ENCODE measurements at places on chromosomes 5 and 9.

GRCh38 chr5:168969326-168969886 is 331.5 kb downstream of the SLIT3 start:
- no peak for DNase-seq

DNA sequence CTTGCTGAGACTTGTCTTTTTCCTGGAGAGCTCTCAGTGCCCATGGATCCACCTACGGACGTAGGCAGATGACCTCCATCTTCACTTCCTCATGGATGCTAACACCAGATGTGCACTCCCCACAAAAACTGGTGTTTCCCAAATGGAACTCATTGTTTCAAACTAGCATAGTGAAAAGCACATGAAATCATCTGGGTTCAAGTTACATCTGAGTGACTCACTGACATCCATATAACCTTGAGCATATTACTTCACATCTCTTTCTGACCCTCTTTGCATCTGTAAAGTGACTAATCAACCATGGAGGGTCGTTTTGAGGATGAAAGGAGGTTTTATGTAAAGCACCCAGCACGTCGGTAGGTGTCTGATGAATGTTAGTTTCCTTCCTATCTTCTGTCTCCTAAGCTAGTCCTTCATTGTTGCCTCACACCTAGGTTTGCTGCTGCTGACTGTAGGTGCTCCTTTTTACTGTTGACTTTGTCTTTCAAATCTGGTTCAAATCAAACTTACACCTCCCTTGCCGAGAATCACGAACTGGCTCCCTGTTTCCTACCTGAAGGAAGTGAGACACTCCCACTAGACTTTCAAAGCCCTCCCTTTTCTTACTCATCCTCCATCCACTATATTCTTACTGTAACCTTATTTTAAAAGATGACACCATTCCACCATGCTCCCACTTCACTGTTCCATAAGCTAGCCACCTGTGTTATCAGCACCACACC is 10.3 kb downstream of the OCLN start:
- DNase-seq, result peak; percentile 41

DNA sequence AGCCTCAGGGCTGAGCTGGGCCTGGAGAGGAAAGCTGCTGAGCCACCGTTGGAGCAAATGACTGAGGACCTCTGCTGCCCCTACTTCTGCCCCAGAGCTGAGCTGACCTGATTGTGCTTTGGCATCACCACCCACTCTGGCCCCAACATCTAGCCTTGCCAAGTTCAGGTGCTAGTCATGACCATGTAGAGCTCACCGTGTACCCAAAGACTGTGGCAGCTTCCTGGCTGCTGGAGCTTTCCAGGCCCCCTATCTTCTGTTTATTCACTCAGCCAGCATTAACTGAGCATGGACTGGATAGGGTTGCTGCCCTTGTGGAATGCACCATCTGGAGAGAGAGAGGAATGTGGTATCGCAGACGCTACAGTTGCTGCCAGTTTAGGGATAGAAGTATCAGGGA is 49.1 kb downstream of the JADE2 start:
- no peak for DNase-seq

- DNase-seq, result peak; percentile 57
Observed at GRCh38 chr9:132372177-132373095, 17.6 kb upstream of the SETX start.

- no peak for DNase-seq
Observed at GRCh38 chr9:133540698-133541025, 6.2 kb downstream of the ADAMTSL2 start.

- no peak for DNase-seq
Observed at GRCh38 chr5:157232706-157233105, 33.2 kb upstream of the CYFIP2 start.

DNA sequence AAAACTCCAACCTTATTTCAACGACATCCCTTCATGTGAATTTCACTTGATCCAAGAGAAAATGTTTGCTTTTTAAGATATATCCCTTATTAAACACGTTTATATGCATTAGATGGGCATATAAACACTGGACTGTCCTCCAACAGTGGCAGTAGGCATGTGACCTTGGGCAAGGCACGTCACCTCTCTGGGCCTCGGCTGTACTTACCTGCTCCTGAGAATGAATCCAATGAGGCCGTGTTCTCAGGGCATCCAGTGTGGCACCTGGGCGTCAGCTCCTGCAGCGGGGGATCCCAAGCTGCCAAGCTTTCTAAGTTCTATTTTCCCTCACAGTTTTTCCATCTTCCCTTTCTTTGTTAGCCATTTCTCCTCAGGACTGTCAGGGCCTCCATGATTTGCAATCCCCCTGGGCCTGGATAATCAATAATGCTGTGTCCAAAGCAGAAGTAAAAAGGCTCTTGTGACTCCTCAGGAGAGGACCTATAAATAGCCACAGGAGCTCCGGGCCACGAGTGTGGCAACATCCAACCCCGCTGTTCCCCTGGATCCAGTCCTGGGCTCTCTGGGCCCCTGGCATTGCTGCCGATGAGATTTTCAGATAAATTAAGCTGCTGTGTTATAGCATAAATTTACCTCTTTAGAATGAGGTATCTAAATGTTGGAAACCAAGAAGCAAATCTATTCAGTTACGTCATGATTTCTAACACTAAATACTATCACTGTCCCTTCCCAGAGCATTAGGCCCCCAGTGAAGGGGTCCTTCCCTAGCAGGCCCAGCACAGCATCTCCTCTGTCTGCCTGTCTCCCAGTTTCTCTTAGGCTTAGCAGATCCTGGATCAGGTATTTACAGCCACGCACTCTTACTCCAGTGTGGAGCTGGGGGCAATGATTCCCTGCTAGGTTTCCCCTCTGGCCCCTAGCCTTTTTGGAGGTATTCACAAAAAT is 76.8 kb downstream of the PTPN3 start:
- DNase-seq, result no peak

GRCh38 chr5:96597438-96598020 is 64.6 kb upstream of the CAST start:
- DNase-seq, result peak; percentile 69

DNA sequence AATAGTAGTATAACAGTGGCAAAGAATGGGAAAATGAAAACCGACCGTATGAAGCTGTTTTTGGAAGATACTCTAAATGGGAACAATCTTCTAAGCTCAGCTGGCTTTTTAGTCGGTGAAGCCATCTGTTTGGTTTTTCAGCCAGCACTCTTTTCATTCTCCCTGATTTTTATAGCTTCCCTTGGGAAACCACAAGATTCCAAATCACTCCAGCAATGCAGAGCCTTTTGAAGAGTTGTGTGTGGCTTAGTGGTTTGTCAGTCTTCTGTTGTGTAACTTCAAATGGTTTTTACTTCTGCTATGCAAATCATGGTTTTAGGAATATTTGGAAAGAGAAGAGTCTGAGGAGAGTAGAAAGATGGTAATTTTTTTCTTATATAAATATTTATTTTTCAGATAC is 180.7 kb downstream of the KDM4C start:
- DNase-seq, result no peak

DNA sequence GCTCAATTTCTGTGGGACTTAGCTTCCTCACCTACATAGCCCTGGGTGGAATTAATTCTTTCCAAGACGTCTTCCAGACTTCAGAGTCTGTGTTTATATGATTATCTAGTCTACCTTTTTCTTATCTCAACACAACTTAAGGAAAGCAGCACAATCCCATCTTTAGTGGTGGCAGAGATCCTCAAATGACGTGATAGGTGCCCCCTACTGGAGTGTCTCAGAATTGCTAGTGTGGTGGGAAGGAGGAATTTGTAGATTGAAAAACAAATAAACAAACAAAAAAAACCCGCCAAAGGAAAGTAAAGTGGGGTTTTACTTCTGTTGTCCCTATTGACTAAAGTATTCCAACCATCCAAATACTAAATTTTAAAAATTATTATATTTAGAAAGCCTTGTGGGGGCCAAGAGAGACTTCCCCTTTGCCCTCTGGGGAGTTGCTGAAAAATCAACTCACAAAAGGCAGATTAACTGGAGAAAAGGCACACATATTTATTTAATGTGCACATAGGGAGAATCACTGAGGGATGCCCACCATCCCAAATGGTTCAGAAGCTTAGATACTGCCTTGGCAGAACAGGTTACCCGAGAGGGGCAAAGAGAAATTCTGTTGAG is 283.3 kb downstream of the TMEM167A start:
- DNase-seq, result peak; percentile 63

DNA sequence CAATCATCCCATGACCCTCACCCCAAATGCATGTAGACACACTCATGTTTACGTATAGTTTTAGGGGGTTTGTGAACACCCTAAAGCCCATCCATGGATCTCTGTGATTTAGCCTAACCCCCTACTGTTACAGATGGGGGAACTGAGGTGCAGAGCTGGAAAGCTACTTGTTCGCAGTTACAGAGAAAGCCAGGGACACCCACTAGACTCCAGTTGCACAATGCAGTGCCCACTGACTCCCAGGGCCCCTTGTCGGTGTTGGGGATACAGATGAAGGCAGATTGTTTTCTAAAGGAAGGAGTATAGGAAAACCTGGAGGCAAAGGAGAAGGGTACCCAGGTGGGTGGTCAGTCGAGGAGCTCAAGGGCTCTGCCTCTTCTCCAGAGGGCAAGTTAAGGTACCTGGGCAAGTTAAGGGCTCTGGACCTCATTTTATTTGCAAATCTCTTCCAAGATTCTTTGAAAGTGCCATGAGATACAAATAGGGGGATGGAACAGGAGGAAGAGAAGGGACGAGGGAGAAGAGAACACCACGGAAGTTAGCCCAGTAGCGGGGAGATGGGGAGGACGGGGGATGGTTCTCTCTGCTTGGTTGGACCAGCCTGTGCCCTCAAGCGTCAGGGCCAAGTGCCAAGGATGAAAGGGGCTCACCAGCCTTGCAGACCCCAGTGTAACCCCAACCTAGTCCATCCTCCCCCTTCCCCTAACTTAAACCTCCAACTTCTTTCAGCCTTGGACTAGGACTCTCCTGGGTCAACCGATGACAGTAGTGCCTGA is 958 bp downstream of the MYOZ3 start:
- no peak for DNase-seq

DNA sequence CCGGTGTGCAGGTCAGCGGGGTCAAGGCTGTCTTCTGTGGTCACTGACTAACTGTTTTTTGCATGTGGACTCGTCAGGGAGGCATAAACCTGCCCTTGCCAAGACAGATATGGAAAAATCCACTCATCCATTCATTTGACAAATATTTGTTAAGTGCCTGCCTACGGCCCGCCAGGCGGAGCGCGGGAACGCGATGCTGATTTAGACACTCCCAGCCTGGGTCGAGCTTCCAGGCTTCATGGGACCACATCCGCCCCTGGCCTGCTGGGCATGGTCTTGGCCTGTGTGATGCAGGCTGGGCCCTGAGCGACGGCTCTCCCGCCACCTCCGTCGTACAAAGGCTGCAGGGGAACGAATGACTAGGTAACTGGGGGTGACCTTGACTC is 18.1 kb downstream of the MYMK start:
- peak; percentile 82 for DNase-seq

DNA sequence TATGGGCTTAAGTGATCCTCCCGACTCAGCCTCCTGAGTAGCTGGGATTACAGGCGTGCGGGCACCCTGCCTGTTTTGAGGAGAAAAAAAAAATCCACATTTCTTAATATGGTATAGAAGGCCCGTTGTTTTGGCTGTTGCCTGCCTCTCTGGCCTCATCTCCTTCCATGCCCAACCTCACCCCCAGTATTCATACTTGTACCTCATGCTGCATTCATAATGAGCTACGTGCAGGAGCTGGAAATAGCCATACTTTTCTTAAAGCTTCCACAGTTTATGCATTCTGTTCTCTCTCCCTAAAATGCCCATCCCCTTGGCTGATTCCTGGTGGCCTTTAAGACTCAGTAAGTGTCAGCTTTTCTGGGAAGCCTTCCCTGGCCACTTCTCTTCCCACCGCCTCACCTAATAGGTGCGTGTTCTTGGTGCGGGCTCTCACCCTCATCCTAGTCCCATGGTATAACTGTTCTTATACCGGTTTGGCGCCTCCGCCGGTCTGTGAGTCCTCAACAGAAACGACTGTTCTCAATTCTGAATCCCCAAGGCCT is 2.1 kb upstream of the TPM2 start:
- peak; percentile 15 for DNase-seq

- DNase-seq, result no peak
Observed at GRCh38 chr5:160233215-160233614, 3.9 kb downstream of the FABP6 start.

DNA sequence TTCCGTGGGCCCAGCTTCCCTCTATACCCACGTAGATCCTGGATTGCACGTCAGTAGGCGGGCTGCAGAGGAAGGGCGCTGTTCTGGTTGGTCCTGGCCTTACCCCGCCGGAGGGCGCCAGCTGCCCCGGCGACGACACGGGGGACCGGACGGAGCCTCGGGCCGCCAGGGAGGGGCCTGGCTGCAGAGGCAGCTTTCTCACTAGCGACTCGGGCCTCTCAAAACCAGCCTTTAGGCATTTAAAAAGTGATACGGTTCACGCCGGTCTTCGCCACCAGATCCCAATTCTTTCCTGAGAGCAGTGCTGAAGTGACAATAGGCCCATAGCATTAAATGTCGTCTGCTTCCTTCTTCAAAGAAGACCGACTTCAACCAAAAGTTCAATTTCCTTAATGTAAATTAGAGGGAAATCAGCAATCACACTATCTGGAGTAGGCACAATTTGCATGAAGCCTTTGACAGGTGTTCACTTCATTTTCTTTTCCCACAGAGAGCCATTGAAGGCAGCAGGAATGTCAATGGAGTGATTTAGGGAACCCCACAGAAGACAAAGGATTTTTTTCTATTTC is 17.6 kb upstream of the UBE2D2 start:
- DNase-seq, result peak; percentile 89

DNA sequence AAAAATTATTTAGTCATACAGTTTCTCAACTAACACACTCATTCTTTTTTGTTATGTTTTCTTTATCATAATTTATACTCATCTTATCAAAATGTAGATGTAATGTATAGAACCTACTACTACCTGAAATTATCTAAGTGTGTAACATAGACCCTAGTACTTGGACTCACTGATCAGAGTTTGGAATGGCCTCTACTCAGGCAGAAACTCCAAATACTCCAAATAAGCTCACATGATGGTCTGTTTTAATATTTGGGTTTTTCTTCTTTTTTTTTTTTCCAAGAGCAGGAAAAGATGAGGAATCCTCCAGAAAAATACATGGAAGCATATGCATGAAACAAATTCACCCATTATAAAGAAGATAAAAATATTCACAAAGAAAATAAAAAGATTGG is 126.3 kb downstream of the PDE4D start:
- DNase-seq, result peak; percentile 27

- no peak for DNase-seq
Observed at GRCh38 chr5:170333161-170333910, 35.8 kb upstream of the LCP2 start.

DNA sequence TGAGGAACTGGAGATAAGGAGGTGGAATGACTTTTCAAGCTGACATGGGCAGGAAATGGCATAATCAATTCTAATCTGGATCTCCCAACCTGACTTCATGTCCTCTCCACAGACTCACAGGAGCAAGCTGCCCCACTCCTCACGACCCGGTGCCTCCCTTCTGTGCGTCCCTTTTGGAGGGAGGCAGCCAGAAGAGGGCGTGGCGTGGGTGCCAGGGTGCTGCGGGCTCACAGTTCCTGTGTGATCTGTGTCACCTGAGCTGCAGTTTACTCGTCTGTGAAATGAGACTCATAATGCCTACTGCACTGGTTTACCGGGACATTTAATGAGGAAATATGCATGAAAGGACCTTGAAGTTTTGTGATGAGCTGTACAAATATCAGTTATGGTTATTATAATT is 207.4 kb downstream of the DAB2IP start:
- no peak for DNase-seq
